G401 (cell line): ENCODE measurements at places on chromosomes 12 and 14.

DNA sequence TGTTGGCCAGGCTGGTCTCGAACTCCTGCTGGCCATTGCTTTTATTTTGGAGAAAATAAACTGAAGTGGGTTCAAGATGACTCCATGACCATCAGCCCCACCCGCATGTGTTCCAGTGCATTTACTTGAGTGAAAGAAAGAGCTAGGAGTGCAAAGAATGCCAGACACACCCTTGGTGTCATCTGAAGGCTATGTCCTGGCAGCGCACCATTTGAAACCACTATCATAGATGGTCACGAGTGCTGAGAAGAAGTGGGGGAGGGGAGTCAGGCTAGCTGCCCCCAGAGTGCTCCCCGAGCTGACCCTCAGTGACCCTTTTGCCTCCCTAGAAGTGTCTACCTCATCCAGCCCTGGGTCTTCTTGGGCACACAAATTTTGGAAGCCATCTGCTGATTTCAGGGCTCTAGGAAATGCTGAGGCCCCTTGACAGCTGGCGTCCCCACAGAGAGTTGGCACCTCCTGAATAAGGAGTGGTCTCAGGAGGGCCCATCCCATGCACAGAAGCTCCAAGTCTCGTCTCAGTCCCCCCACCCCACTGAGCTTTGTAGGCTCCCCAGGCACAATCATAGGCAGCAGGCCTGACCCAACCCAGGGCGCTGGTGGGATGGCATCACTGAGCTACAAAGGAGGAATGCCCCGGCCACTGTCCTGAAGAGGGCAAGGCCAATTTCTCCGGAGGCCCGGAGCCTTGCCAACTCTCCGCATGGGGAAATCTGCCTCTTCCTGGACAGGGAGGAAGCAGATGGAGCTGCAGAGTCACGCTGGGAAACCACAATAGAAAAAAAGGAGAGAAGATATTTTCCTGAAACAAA is 28.0 kb downstream of the PXN start:
- peak; percentile 94 for DNase-seq

DNA sequence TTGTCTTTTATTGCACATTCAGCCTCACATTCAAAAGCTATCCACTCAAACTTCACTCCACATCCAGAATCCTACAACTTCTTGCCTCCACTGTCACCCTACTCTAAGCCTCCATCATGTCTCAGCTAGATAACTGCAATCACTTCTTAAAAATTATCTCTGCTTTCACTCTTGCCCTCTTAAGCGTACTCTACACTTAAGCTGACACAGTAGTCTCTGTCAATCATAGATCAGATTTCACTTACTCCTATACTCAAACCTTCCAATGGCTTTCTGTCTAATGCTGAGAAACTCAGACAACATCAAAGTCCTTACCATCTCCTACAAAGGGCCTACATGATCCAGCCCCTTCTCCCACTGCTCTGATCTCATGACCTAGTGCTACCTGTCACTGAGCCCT is 304.1 kb downstream of the ITPR2 start:
- DNase-seq: no peak

- no peak for DNase-seq
Observed at GRCh38 chr12:46535907-46536306, 163.3 kb upstream of the SLC38A2 start.

DNA sequence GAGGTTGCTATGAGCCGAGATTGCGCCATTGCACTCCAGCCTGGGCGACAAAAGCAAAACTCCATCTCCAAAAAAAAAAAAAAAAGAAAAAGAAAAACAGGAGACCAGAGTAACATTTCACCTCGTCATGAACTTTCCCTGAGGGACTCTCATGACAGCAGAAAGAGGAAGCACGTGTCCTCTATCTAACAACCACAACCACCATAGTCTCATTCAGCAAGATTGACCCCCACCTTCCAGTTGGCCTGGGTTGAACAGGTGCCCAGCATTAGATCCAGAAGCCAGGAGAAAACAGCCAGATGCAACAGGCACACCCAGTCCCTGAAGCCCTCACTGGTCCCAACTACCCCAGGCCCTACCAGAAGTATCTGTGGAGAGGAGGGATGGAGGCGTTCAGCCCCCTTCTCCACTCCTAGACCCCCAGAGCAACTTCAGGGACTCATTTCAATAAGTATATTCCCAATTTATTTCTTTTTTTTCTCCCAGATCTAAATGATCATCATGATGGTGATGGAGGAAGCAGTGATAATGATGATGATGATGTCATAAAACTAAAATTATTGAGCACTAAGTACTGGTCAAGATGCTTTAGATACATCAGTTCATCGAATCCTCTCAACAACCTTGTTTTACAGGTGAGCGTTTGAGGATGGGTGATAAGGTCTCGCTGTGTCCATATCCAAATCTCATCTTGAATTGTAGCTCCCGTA is 235.0 kb downstream of the EFCAB11 start:
- DNase-seq: no peak

GRCh38 chr12:124829008-124829707 is 34.5 kb downstream of the SCARB1 start:
- no peak for DNase-seq

GRCh38 chr12:15256761-15257160 is 35.5 kb upstream of the RERG start:
- no peak for DNase-seq
